ENCODE measurements at places on chromosomes 7 and 10.

DNA sequence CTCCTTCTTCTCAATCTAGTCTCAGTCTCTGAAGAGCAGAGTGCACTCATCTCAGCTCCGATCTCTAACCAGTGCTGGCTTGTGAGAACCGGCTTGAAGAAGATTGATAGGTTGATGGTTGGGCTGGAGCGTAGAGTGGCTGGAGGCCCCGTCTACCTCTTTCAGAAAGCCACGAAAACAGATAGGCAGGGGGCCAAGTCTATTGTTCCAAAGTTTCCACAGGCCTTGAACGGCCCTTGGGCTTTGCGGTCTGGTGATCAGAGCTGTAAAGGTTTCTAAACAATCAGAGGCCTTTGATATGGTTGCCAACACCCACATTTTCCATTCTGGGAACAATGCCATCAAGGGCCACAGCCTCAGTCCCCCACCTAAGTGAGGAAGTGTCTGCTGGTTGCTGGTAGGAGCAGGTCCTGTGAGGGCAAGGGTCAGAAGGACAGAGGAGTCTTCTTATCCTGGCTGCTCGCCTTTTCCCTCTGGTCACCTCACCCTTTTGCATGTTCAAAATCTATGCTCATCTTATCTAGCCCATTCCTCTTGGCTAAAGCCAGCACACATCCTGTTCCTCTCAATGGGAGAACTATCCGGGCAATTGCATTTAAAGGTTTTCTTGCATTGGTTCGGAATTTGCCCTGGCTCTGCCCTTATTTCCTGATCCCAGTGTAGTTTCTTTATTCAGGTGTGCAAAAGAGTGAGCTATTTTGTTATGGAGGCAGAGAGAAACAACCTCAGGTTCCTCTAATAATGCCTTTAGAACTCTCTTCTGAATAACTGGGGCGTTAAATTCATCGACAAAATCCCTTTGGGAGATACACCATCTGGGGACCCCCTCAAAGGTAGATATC is 70.3 kb upstream of the KMT2E start:
- no peak for DNase-seq

DNA sequence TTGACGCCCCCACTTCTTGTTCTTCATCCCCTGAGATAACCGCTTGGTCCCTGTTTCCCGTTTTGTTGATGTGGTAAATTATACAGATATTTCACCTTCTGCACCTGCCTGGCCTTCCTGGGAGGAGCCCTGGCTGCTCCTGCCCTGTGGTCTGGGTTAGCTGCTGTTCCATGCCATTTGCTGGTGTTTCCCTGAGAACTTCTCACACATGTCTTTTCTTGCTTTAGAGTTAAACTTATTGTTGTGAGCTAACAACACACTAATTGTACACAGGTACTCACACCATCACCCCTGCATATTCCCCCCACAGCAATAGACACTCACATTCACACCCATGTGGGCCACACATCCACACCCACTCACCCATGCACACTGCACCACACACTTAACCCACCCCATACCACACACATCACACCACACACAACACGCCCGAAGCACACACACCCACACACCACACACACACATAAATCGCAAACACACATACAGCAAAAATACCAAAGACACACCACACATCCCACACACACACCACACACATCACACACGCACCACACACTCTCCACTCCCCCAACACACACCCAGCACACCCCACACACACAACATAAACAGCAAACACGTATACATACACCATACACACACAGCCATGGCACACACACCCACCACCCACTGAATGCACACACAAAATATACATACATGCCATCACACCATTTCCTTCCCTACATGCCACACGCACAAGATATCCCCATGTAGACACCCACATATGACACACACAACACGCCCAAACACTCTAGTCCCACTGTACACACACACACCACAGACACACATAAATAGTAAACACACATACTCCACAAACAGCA is 19.4 kb upstream of the ANTXRL start:
- no peak for DNase-seq

DNA sequence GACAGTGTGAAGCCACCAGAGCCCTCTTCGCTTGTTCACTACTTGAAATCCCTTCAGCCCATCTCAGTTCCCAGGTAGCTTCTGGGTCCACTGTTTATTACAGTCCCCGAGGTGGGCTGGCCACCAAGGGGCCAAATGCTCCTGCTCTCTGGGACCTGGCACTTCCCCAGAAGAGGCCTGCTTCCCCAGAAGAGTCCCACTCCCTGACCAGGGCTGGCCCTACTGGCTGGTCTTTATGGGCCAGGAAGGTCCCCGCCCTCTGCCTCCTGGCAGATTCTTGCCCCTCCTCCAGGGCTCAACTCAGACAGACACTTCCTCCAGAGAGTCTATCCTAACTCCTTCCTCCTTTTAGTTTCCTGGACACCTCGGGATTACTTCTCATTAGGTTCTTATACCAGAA is 70.7 kb upstream of the LRRC18 start:
- no peak for DNase-seq

DNA sequence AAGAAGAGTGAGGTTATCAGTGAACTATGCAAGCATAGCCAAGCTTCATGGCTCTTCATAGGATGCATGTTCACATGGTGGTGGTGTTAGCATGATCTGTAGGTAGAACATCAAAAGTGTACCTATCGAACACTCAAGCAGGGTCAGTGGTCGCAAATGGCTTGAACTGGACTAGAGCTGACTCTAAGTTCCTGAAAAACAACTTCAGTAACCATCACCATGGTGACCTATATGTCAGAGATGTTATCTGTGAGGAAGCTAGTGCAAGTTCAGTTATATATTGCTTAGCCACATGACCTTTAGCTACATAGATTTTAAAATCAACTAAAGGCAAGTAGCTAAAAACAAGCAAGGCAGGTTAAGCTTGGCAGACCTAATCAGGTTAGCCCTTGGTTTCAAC is 163.1 kb upstream of the AGR3 start:
- DNase-seq, result no peak

DNA sequence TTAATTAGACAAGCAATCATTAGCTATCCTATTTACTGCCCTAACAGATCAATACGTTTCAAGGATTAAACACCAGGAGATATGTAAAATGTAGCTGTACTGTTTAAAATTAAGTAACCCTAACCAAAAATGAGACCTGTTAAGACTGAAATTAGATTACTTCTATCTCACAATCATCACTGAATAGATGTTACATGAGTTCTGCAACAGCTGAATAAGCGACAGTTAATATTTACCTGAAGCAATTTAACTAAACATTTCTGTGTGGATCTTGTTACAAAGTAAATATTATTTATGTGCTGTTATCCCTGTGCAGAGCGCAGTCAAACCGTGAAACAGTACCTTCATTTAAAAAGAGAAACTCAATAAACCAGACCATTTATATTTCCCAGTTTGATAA is 122.5 kb downstream of the RELN start:
- no peak for DNase-seq

- DNase-seq, result no peak
These were observed 98.0 kb upstream of the FAM20C start for GRCh38 chr7:94251-94801.

GRCh38 chr10:131963350-131963749 is 18.4 kb downstream of the BNIP3 start:
- DNase-seq, result no peak
